ENCODE measurements at places on chromosomes 5 and 9.
A peak's percentile ranks its signal among the peaks of the same experiment; 100 is the strongest.

- DNase-seq = no peak
Measured at GRCh38 chr5:93805616-93806379, 64.4 kb upstream of the POU5F2 start.

DNA sequence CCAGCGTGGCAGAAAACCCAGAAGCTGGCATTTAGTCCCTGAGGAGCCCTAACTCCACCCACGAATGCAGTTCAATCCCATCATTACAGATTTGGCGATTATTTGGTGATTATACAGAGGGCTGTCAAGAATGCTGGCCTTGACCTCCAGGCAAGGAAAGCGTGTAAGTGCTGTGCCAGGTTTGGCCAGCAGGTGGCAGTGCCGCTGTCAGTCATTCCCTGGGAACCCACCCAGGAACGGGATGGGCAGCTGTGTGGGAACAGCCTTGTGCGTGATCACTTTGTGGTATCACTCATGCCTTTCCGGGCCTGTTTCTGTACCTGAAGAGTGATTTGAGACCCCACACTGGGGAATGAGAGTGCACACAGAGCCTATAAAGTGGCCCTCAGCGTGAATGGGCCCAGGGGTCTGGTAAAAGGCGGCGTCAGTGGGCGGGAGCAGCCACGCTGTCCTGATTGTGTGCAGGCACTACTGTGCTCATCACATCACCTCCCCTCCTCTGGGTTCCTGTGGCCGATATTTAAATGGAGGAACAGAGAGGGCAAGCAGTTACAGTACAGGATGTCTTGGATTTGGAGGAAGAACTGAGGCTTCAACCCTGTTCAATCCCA, 215.6 kb downstream of the ROR2 start:
- peak; percentile 87 for DNase-seq

GRCh38 chr9:764105-764524, 77.4 kb upstream of the DMRT1 start:
- DNase-seq = no peak

- DNase-seq = no peak
Measured at GRCh38 chr9:110126986-110127864, 80.7 kb downstream of the C9orf152 start.

GRCh38 chr5:124670722-124671184, 75.7 kb downstream of the ZNF608 start:
- no peak for DNase-seq

GRCh38 chr9:89956331-89956730, 351.5 kb downstream of the GADD45G start:
- no peak for DNase-seq

GRCh38 chr9:19130436-19130835, 3.1 kb upstream of the PLIN2 start:
- no peak for DNase-seq

GRCh38 chr5:22649074-22649473, 204.1 kb downstream of the CDH12 start:
- no peak for DNase-seq

DNA sequence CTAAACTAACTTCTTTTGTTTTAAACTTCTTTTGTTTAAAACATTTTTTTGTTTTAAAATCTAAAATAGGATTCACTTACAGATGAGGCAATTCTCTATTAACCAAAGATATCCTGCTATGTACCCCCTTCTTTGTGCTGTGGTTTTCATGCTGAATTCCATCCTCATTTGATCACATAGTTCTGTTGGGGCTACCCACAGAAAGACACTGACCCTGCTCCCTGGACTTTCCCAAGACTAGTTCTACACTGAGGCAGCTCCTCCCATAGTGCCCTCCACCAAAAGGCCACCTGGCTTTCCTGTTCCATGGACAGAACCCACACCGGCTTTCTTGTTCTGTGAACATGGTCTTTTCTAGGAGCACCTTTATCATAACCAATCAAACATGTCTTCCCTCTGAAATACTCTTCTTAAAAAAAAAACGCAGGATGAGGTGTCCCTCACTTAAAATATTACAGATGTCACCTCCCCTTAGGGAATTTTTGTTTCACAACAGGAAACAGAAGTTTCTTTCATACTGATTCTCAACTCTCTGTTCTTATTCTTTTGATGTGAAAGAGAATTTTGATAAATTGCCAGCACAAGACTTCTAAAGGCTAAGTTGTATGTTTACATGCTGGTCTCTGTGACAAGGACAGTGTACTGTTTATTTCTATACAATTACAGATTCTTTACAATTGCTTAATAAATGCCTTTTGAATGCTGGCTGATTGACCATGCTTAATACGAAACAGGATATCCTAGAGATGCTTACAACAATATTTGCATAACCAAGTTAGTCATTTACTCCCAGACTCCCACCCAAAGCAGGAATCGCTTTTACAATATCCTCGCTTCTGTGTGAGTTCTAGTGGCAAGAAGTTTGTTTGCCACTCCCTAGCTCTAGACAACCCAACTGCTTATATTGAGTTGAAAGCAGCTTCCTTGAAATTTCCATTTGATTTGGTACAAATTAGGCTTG, 300.4 kb downstream of the DTWD2 start:
- no peak for DNase-seq

DNA sequence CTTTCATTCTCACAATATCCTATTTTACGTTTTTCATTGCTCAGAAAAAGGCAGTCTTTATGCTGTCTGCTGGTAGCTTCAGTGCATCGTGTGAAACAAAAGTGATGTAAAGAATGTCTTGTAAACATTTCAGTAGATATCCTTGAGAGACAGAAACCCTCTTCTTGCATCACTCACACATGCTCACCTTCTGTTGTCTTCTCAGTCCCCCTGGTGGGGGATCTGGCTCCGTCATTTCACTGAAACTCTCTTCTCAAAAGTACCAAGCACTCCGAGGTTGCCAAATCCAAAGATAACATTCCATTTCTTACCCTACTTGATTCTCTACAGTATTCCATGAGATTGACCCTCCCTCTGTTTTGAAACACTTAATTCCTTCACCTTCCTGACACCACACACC, 46.1 kb upstream of the PCA3 start:
- DNase-seq = no peak

- DNase-seq = no peak
Measured at GRCh38 chr5:124355928-124356327, 390.5 kb downstream of the ZNF608 start.

- no peak for DNase-seq
Measured at GRCh38 chr9:118273048-118273447, 568.8 kb downstream of the TLR4 start.

DNA sequence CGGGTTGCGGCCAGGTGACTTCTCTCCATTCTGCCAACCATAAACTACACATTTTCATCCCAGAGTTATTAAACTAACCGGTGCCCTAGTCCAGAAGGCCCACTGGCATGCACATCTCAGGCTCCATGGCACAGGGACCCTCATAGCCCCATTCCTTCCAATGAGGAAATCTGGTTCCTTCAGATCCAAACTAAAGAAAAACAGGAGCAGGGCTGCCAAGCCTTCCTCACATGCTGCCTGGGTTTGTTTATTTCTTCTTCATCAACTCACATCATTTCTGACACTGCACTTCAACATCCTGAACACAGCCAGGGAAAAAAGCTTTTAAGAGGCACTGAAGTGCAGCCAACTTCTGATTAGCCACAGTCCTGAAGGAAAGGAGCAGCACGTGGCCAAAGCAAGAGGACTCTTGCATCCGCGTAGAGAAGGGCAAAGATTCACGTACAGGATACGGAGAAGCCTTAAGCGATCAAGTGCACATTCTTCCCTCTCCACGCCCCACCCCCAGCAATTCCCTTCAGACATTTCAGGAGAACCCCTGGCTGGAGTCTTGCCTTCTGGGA, 22.5 kb downstream of the LHFPL2 start:
- no peak for DNase-seq

- no peak for DNase-seq
Measured at GRCh38 chr5:128512894-128513293, 25.2 kb downstream of the FBN2 start.

- DNase-seq = no peak
Measured at GRCh38 chr9:88794100-88794499, 197.2 kb upstream of the S1PR3 start.

DNA sequence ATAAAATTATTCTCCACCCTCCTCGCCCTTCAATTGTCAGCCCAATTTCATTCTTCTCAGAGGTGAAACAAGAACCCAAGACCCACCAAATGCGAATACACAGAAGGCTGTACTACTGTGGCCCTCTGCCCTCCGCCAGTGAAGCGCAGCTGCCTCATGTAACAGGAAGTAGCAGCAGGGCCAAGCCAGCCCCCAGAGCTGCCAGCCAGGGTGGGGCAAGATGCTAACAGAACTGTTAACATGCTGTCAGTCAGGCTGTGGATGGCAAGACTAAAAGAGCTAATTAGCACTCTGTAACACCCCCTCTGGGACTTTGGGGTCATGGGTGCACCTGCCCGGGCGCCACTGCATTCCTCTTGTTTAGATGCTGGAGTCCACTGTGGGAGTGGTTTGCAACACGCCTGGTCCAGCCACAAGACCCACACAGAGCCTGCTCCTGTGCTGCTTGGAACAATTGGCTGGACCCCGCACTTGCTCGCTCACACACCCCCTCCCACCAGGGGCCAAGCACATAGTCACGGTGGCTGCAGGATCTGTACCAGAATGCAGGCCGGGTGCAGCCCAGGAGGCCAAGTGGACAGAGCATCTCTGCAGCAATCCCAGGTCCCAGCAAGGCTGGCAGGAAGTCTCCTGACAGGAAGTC, 14.5 kb upstream of the HEXB start:
- DNase-seq = no peak

GRCh38 chr5:118956727-118957126, 31.6 kb downstream of the DTWD2 start:
- no peak for DNase-seq

- DNase-seq = no peak
Measured at GRCh38 chr5:17058438-17058837, 122.3 kb upstream of the MYO10 start.

- no peak for DNase-seq
Measured at GRCh38 chr5:170105642-170106611, at the start of gene FOXI1. FOXI1 (plus strand) TSS chr5:170105897; CDS start chr5:170105958, 61 bp downstream.

- DNase-seq = no peak
Measured at GRCh38 chr9:133264235-133264764, 10.7 kb downstream of the ABO start.

DNA sequence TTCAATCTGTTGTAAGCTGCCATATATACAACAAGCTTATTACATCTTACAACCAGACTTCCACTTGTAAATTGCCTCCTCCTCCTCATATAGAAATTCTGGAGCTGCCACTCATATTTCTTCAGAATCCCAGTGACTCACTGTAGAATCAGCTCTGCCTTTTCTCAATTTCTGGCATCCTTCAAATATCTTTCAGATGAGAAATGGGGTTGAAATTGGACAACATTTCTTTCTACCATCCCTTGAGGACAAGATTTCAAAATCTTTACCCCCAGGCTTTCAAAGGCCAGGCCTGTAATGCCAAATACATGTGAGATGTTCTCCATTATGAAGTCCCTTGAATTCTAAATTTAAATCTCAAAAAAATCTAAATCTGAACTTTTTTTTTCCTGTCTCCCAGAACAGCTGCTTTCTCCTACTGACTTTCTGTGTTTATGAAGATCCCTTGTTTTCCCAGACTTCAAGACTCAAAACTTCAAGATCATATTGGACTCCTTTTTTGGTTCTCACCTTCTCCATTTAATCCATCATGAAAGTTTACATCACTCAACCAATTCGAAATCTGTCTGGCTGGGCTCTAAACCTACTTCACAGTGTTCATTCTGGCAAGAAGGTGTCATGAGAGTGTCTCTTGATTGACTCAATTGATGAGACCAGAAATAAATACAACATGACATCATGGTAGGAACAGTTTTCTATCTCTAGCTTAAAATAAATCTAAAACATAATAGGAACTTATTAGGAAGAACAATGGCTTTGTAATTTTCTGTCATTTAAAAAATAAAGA, 109.8 kb downstream of the HMHB1 start:
- no peak for DNase-seq

DNA sequence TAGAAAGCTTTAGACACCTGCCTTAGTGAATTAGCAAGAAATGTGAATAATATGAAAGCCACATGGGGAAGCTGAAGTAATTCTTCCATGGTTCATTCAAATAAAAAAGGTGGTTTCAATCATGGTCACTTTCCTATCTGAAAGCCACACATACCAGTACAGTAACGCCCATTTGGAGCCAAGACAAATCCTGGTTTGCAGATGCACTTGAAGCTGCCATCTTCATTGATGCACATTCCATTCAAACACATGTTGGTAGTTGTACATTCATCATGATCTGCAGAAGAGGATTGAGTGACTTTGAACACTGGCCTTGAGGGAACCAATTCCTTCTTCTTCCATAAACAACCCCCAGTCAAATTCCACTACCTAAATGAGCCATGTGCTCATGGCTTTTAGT, 161.5 kb downstream of the FBN2 start:
- no peak for DNase-seq

- no peak for DNase-seq
Measured at GRCh38 chr5:90909940-90910339, 351.3 kb downstream of the ADGRV1 start.

DNA sequence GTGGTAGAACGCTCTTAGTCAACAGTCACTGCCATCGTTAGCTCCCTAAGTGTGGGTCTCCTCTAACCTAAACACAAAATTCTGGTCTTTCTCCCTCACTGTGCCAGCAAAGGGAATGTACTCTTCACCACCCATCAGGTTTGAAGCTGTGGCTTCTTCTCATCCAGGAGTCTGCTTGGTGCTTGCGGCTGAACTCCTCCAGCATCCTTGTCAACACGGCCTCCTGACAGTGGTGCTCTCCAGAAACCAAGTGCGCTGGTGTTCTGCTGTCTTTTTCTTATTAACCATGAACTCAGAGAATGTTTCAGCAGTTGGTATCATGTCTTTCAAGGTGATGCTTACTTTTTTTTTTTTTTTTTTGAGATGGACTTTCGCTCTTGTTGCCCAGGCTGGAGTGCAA, 23.9 kb upstream of the LPCAT1 start:
- no peak for DNase-seq

DNA sequence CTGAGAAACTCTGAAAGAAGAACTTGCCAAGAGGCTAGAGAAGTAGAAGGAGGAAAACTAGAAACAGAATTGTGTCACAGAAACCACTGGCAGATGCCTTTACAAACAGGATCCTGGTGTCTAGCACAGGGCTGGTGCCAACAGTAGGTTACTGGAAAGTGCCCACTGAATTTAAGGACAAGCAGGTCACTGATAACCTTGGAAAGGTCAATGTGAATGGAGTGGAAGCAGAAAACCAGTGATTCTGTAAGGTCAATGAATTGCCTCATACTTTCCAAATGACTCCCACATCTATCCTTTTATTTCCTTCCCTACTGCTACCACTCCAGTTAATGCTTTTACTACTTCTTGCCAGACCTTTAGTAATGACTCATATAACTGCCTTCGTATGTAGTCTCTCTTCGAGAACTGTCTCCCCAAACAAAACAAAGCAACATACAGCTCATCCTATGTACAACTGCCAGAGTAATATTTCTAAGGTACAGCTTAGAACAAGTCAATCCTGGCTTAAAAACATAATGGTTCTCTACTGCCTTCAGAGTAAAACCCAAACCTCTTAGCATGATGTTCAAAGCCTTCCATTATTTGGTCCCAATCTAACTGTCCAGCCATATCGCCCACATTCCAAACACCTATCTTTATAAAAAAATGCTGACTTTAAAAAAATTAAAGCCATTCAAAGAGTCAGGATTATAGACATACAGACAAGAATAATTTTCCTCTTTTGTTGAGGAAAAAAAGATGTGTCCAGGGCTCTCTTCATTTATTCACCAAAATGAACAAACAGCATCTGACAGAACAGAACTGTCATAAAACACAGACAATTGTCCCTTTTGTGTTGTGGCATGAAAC, 52.5 kb downstream of the NR3C1 start:
- DNase-seq = no peak
